EH (cell line): ENCODE measurements at places on chromosomes 16 and 17.

DNA sequence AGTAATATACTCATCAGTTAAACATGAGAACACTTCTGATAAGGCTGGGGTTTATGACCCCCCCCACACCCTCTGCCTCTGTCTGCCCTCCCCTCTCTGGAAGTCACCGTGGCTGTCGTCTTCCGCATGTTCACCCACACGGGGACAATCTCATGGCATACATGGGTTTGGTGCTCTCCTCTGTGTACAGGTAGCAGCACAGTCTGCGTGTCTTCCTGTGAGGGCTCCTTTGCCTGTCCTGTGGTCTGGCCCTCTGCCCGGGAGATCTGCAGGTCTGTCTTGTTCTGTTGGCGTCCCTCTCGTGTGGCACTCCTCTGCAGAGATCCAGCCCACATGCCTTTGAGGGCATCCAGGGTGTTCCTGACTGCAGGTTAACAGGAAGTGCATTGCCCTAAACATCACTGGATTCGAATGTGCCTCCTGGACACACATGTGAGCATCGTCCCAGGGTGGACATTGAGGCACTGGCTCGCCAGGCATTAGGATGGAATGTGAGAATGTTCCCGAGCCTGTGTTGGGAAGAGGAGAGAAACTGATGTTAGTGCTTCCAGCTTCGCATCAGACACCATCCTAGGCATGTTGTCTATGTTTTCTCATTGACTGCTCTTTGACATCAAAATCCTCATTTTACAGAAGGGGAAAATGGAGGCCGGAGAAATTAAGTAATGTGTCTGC is 54.5 kb downstream of the NKD1 start:
- DNase-seq, result no peak

DNA sequence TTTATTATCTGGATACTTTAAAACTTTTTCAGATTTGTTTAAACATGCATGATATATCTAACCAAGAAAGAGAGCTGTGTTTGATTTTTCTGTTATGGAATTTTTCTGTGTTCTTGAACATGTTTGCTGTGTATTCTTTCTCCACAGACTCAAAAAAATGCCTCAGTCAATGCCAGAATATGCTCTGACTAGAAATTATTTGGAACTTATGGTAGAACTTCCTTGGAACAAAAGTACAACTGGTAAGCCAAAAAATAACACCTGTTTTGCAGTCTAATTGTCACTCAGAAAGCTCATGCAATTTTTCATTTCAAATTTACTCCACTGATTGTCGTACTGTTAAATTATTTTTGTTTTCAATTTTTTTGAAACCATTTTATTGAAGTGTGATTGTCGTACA is 15.3 kb upstream of the ABCC11 start:
- no peak for DNase-seq

DNA sequence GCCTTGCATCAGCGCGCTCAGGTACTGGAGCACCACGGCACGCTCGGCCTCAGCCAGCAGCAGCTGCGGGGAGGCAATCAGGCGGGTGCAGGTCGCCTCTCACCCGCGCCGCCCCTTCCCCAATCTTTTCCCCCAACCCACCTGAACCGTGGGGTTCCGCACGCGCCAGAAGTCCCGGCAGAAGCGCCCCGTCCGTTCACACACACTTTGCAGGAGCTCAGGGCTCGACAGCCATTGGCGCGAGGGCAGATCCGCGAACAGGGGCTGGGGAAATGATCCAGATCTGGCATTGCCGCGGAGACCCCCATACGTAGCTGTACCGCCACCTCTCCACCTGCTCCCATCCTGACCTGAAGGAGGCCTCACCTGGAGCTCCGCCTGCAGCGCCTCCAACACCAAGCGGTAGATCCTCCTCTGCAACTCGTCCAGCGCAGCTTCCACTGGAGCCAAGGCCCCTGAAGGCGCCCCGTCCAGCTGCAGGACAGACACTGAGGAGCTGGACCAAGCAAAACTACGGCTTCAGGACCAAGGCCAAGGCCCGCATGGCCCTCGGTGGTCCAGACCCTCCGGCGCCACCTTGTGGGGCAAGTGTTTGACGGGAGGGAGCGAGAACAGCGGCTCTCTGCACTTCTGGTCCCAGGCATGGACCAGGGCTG is 1.4 kb upstream of the MATCAP1 start:
- peak; percentile 93 for DNase-seq

DNA sequence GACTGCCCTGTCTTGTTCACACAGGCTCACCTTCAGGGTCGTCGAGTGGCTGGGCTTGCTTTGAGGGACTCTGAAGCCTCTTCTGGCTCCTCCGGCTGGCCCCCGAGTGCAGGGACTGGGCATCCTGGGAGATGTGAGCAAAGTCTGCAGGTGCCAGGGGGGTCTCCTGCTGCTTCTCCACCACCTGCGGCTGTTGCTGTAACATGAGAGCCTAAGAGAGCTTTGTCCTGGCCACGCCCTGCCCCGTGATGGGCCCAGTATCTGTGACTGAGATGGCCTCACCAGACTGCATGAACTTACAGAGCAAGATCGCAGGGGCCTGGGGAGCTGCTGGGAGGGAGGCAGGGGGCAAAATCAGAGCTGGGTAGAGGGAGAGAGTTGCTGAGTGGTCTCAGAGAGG is 12.5 kb downstream of the ERN2 start:
- DNase-seq, result no peak

DNA sequence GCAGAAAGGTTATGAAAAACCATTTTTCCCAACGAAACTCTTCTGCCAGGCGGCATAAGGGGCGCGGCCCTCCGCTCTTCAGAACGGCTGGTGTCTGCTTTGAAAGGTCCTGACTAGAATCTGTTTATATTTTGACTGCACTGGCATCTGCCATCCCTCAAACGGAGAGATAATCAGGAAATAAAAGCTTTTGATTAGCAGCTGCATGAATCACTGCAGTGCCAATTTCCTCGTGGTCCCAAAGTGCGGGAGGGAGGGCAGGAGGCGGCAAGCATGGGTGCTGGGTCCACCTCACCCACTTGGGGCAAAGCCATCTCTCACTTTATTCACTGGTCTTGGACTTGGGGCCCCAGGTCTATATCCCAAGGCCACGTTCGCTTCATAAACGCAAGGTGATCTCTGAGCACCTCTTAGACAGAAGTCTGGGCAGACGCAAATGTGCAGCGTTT is 49.7 kb downstream of the TBC1D16 start:
- DNase-seq, result no peak

DNA sequence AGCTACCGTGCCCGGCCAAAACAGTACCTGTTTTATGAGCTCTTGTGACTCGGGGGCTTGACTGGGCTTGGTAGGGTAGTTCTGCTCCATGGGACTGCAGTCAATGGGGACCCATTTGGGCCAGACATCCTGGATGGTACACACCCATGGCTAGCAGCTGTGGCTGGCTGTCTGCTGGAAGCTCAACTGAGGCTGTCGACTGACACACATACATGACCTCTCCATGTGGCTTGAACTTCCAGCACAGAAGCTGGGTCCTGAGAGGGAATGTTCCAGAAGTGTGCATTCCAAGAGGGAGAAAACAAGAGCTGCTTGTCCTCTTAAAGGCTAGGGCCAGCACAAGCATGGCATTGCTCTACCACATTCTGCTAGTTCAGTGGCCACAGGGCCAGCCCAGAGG is 14.9 kb upstream of the NKD1 start:
- DNase-seq, result no peak

- DNase-seq, result no peak
Measured at GRCh38 chr17:80703142-80703478, 158.5 kb downstream of the RPTOR start.

DNA sequence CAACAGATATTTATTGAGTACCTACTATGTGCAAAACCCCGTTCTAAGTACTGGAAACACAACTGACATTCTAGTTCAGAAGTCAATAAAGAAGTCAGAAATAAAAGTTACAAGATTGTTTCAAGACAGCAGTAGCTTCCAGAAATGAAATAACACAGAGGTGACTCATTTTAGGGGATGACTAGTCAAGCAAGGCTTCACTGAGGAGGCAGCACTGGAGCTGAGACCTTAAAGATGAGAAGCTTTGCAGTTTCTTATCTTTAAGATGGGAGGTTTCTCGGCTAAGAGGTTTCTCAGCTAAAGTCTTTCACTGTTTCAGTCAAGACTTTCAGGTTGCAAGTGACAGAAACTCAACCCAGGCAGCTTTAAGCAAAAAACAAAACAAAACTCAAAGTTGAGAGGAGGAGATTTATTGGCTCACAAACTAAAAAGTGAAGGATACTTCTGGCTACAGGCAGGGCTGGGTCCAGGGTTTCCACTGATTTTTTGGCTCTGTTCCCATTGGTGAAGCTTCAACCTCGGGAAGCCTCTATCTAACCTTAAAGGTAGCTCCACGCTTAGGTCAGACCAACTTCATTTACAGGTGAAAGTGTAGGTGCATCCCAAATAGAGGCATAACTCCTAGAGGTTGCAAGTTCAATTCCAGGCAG is 7.4 kb upstream of the MMP2 start:
- DNase-seq, result peak; percentile 93
